ENCODE measurements at places on chromosomes 1 and 21. TPM values are rescaled to one million over a fixed set of nuclear protein-coding genes. Genes with fewer than 3 reads are reported as not detected.

IQGAP3 gene
- total RNA-seq = 11.3 TPM

SPRR1B gene
- not detected for total RNA-seq

S100A14 gene
- total RNA-seq = 5.7 TPM

NDUFS5 gene
- total RNA-seq = 214 TPM

CRYAA gene
- not detected for total RNA-seq

FLVCR1 gene
- total RNA-seq = 18.6 TPM

ADGRL4 gene
- total RNA-seq = 26.0 TPM

OR2M3 gene
- total RNA-seq = not detected

PRR9 gene
- total RNA-seq = not detected

MYCL gene
- 10.7 TPM for total RNA-seq

PTPRC gene
- total RNA-seq = 26.6 TPM

ADGRL2 gene
- total RNA-seq = 191 TPM

ACOT11 gene
- 29.4 TPM for total RNA-seq

OPRD1 gene
- 0.23 TPM for total RNA-seq

ROR1 gene
- 33.9 TPM for total RNA-seq

CSMD2 gene
- 0.70 TPM for total RNA-seq

NHLH1 gene
- total RNA-seq = not detected

MARCKSL1 gene
- 120 TPM for total RNA-seq

NPHS2 gene
- 46.4 TPM for total RNA-seq

ATPAF1 gene
- total RNA-seq = 45.0 TPM

RPS8 gene
- total RNA-seq = 1,216 TPM

AP4B1 gene
- 23.5 TPM for total RNA-seq

CNR2 gene
- 0.12 TPM for total RNA-seq

HSD11B1 gene
- 0.12 TPM for total RNA-seq

STYXL2 gene
- total RNA-seq = 16.1 TPM

FCGR3A gene
- total RNA-seq = 10.7 TPM

TMEM125 gene
- 9.1 TPM for total RNA-seq

ENSA gene
- 82.9 TPM for total RNA-seq

RNU1-3 gene
- total RNA-seq = 7,909 TPM

GSTM3 gene
- 175 TPM for total RNA-seq

LCE2B gene
- total RNA-seq = not detected

COL8A2 gene
- 3.7 TPM for total RNA-seq

SELL gene
- total RNA-seq = 11.6 TPM

TNFAIP8L2 gene
- total RNA-seq = 2.3 TPM

FAM177B gene
- total RNA-seq = not detected

GUK1 gene
- 206 TPM for total RNA-seq

LRRC47 gene
- 38.0 TPM for total RNA-seq

SPRR2E gene
- total RNA-seq = not detected

ZMYND12 gene
- 3.5 TPM for total RNA-seq

Data from metanephros (tissue), 2 donors.